ENCODE measurements at places on chromosomes 1 and 21. TPM values are rescaled to one million over a fixed set of nuclear protein-coding genes. Genes with fewer than 3 reads are reported as not detected.

The BTBD19 gene
- total RNA-seq = 8.2 TPM

The RHCE gene
- total RNA-seq = 0.23 TPM

The DNASE2B gene
- not detected for total RNA-seq

The NBPF20 gene
- total RNA-seq = 1.3 TPM

The KCNN3 gene
- 0.10 TPM for total RNA-seq

The COA6 gene
- total RNA-seq = 51.8 TPM

The KCNA2 gene
- total RNA-seq = 0.13 TPM

The NPHS2 gene
- not detected for total RNA-seq

The DIO1 gene
- total RNA-seq = not detected

The ADAM15 gene
- total RNA-seq = 38.5 TPM

The GIPC2 gene
- 0.13 TPM for total RNA-seq

The CBR1 gene
- 41.9 TPM for total RNA-seq

The CFHR2 gene
- not detected for total RNA-seq

The NOTCH2 gene
- total RNA-seq = 45.6 TPM

The CFHR4 gene
- total RNA-seq = not detected

The SH2D1B gene
- total RNA-seq = not detected

The CDK11B gene
- total RNA-seq = 44.3 TPM

The DTL gene
- total RNA-seq = 89.7 TPM

All from activated CD8-positive, alpha-beta memory T cell treated with anti-CD3 and anti-CD28 coated beads for 36 hours (primary cell).